ENCODE measurements at places on chromosomes 12 and 14.

- no peak for DNase-seq
Measured at GRCh38 chr12:87807086-87807485, 222.1 kb downstream of the C12orf50 start.

DNA sequence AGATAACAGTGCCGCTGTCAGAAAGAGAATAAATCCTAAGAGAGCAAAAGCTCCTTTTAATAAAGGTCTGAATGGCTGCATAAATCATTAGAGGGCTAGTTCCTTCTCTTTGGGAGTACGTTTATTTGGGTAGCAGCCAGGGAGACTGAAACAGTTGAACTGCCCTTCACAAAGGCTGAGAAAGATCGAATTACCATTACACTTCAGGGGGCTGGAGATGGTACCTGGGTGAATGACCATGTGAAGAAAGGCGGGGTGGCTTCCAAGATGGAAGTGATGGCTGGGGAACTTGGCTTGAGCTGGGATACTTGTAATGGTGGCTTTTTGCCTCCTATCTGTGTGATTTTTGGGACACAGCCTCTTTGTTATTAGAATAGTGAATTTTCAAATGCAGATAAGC is 1.7 kb upstream of the FGD4 start:
- no peak for DNase-seq

DNA sequence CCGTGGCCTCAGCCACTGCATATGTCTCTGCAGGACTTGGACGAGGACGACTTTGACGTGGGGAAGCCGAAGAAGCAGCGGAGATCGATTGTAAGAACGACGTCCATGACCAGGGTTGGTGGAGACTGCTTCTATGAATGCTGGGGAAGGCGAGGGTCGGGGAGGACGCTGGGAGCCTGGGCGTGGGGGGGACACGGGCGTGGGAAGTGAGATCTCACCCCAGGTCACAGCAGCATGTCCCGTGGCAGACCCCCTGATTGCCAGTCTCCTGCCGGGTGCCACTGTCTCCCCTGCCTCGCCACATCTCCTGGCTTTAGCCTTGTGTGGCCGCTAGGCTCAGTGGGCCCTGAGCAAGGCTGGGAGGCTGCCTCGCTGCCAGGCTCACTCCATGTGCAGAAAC is 29.9 kb upstream of the TEX22 start:
- no peak for DNase-seq

- no peak for DNase-seq
Measured at GRCh38 chr14:78967111-78967809, 797.1 kb downstream of the NRXN3 start.
